NCI-H1092 treated with DMSO at 0.1 percent for 48 hours (cell line): ENCODE measurements at places on chromosomes 7 and 10.
A peak's percentile ranks its signal among the peaks of the same experiment; 100 is the strongest.

GRCh38 chr10:119138346-119139306 lies 26.9 kb downstream of the SFXN4 start:
- no peak for DNase-seq

- DNase-seq: no peak
Measured at GRCh38 chr7:55086413-55087201, 67.8 kb downstream of the EGFR start.

DNA sequence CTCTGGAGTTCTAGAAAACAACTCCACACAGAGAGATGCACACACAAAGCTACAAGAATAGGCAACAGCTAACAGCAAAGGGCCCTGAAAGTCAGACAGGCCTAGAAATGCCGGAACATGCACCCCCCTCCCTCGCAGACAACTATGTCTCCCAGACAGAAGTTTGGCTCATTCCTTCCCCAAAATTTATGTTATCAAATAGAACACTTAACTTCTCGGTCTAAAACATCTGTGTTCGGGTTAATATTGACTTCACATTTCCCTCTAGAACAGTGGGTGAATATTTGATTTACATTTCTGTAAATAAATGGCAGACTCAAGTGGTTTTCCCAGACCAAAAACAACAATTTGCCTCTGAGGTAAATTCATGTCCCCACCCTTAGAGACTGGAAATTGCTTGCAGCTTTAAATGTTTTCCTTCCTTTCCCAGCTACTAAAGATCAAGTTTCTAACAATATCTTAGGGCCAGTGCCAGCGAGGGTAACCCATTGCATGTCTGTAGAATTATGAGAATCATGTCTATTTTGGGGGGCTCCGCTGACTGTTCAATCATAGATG lies 92.5 kb upstream of the INHBA start:
- DNase-seq: no peak

DNA sequence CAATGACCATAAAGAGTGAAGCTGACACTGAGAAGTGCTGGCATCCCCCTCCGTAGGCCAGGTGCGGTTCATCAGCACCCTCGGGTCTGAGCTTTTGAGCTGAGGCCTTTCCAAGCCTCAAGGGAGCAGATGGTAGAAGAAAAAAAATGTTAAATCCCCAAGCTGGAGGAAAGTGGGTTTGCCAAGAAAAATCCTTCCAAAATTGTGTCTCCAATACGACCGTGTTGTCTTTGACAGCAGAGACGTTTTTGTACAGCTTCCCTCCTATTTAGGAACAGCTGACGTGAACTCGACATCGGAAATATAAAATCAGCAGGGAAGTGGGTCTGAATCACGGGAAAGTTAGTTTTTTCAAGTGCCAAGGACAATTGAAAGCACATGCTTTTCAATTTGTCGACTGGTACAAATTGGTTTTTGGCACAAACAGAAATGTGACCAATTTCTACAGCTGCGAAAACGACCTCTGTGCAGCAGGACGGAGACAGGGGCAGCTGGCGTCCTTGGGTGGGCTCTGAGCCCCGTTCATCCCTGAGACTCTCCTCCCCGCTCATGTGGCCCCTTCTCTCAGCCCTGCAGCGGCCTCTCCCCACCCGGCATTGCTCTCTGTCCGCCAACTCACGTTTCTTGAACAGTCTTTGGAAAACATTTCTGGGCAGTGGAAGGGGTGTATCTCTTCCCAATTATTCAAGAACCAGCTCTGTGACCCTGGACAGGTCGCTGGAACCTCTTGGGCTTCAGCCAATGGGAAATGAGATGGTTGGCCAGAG lies 89.9 kb downstream of the PAXIP1 start:
- no peak for DNase-seq

DNA sequence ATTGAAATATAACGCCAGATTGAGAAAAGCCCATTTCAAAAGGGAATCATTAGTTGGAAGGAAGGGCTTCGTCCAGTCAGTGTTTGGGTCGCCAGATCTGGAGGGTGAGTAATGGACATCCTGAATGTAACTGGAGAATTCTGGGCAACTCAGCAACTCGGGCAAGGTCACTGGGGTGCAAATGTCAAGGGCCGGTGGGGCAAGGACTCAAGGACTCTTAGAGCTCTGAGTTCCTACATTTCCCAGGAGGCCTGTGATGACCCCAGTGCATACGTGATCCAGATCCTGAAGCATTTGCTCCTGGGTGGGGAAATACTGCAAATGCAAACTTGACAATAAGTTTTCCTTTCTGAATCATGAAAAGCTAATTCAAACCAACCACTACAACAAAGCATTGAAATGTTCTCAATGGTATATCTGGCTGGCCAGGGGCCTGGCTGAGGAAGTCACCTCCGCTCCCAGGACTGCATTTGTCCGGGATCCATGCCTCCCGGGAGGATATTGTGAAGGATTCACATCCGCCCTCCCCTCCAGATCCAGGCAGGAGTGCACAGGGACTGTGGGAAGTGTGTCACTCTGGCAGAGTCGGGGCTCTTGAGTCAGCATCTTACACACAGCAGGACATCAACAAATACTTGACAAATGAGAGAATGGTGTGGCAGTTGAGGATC lies 164.0 kb downstream of the FANK1 start:
- no peak for DNase-seq

DNA sequence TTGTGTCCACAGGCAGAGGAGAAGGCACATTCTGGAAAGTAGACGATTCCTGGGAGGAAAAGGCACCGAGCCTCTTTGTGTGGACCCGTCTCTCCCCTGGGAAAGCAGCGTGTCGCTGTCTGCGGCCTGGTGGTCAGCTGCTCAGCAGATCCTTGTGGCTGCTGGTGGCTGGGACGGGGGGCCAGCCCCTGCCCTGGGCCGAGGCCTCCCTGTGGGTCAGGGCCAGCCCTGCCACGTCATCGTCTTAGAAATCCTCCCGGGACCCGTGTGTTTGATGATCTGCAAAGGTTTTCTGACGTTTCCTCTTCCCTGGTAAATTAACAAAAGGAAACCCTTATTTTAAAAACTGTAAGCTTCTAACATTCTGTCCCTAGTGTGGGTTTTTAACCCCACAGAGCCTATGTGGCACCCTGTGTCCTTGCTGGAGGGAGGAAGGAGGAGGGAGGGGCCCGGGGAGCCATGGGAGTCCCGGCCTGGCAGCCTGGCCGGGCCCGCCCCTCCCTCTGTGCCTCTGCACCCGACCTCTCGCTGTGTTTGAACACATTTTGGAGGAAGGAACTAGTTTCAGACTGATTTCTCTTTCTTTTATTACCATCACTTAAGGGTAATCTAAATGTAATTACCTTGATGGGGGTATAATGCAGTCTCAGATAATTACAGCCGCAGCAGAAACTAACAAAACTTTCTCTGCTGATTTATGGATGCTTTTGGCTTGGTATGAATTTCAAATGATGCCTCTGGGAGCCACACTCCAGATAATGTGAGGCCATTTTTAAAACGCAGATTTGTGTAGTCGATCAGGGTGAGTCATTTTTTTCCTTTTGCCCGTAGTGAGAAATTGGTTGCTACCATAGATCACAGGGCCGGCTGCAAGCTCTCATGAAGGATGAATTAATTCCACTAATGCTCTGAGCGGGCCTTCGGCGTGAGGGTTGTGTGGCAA lies 85.5 kb downstream of the NKX6-2 start:
- DNase-seq: no peak

DNA sequence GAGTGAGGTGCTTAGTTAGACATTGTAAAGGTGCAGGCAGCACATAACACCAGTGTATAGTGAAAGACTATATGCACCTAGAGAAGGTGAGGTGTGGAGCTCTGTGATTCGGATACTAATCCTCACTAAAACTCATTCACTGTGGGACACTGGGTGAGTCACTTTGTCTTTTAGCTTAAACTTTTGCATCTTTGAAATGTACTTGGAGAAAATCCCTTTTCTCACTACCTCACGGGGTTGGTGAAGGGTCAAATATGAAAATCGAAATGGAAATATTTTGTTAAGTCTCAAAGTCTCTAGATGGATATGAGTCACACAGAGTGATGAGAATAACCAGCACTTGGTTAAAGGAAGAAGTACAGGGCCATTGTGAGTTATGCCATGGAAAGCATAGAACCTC lies 38.0 kb downstream of the MDFIC start:
- DNase-seq: no peak

GRCh38 chr10:100501423-100501822 lies 18.2 kb downstream of the SEC31B start:
- DNase-seq: no peak

DNA sequence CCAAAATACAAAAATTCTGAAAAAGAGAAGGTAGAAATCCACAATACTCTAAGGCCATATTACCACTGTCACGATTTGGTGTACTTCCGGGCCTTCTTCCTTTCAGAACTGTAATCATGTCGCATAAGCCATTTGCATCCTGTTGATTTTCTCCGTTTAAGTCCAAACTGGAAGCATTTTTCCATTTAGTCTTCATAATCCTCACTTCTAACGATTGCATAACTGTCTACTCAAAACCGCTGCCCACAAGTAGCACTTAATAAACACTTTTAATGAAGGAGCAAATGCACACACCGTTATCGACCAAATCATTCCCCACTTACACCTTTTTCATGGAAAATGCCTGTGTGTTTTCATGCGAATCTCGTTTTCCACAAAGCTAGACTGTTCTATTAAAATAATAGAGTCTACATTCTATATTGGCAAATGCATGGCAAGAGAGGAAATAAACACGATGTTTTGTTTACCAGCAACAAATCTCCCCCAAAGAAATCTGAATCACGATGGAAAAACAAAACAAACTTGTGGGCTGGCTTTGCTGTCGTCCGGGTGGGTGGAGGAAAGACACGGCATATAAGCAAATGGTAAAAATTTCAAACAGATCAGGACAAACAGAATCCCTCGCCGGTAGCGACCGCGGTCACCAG lies 1.0 kb downstream of the ATE1 start:
- peak; percentile 9 for DNase-seq

DNA sequence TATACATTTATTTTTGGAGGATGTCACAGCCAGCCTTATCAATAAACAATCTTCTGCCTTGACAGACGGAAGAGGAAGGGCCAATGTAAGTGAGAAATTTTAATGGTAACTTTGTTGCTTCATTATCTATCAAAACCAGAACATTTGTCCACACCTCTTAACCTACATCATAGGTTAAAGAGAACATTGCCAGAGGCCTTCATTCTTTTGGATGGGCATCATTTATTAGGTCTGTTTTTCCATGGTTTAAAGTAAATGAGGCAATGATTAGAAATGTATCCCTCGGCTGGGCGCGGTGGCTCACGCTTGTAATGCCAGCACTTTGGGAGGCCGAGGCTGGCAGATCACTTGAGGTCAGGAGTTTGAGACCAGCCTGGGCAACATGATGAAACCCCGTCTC lies 29.5 kb upstream of the PAPSS2 start:
- DNase-seq: no peak

DNA sequence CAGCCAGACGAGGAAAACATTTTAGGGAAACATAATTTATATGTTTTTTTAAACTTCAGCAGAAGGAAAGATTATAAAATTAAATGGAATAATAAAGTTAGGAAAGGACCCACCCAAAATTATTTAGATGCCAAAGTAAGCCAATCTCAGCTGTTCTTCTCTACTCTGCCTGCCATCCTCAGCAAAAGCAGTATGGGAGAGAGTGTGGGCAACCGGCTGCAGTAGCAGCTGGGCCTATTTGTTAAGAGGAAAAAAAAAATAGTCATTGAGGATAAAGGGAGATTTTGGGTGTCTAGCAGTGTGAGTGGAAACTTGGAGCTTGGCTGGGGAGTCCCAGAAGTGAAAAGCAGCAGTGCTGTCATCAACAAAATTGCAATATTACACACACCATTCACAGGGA lies 15.4 kb downstream of the SEMA3E start:
- no peak for DNase-seq

DNA sequence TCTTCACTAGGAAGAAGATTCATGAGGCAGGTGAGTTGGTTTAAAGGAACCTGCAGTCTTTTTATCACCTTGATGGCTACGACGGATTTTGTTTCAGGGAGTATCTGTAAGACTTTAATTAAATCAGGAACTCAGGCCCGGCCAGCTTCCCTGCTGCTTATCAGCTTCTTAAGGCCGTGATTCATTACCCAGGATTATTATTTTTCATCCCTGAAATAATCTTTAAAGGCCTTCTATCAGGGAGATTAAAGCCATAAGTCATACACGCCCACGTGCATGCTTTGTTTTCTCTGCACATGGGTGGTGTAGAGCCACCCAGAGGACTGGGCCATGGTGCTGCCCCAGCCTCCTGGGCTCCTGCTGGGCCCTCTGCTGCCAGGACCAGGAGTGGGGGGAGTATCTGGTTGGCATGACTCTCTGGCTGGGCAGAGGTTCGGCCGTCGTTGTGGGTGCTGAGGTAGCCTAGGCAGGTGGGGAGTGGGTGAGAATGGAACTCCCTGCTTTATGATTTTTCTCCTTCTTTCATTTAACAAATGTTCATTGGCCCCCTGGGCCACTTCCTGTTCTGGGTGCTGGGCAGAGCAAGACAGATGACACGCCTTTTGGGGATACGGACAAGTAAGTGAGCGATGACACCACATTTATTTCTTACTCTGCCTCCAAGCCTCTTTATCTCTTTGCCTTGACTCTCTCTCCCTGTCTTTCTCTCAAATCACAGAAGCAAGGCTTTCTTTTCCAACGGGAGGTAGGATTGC lies 39.0 kb upstream of the PCBD1 start:
- no peak for DNase-seq

GRCh38 chr7:116384936-116385635 lies 114.5 kb upstream of the CAV2 start:
- no peak for DNase-seq

DNA sequence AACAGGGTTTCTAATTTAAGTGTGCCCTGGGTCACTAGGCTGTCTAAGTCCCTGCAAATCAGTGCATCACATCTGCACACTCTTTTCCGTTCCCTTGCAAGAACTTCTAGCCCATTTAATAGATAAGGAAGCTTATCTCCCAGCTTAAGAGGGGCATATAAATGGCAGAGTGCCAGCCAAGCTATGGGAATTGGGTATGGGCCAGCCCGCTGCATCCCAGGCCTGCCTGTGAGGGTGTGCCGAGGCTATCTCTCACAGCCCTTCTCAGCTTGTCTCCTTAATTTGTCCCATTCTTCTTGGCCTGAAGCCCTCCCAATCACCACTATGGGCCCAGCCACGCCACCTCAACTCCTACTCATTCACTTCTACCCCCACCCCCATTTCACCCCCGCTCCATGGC lies 14.7 kb downstream of the AQP1 start:
- no peak for DNase-seq

GRCh38 chr10:19640566-19641263 lies 175.5 kb upstream of the PLXDC2 start:
- DNase-seq: no peak

DNA sequence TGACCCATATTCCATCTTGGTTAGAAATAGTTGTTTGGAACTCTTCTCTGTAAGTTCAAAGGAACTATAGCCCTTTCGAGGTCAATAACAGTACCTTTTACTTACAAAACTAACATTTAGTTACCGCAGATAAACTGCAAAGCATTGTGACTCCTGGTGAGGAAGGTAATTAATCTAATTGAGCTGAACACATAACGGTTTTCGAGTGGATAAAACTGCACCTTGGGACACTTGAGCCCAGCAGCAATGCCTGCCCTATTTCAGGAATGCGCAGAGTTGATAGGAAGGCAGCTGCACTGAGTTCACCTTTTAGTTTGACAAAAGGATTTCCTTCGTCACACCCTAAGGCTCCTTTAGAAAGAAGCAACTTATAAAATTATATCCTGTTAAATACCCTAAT lies 75.4 kb downstream of the JAZF1 start:
- no peak for DNase-seq
